Left renal pelvis (tissue), 4 donors: ENCODE measurements at places on chromosomes 13 and 19. TPM values are rescaled to one million over a fixed set of nuclear protein-coding genes. Genes with fewer than 3 reads are reported as not detected.

- no peak for DNase-seq
Observed at GRCh38 chr19:7926727-7927604, 1.0 kb upstream of the CTXN1 start.

GRCh38 chr13:76338003-76338402, 548.2 kb downstream of the KCTD12 start:
- no peak for DNase-seq

GRCh38 chr19:39347332-39348164, 5.3 kb downstream of the SAMD4B start:
- no peak for DNase-seq

DNA sequence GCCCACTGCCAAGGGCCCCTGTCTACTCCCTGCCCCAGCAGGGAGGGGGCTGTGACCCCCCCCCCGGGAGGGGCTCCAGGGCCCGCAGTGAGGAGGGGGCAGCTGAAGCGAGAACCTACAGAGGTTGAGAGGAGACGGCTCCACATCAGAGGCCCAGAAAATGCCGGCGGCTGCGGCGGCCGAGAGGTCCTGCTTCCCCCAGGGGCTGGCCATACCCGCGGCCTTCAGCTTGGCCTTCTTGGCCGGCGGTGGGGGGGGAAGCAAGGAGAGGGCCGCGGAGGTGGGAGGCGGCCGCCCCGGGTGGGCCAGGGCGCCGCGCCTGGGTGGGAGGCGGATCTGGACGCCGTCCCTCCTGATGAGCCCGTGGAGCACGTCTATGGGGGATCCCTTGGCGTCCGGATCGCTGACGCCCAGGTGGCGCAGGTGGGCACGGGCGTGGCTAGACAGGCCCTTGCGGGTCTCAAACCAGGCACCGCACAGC, 9.2 kb upstream of the AKAP8L start:
- DNase-seq = no peak

The OR4F17 gene
- polyA plus RNA-seq = not detected

- no peak for DNase-seq
Observed at GRCh38 chr13:111854403-111854802, 212.5 kb upstream of the SOX1 start.

- DNase-seq = no peak
Observed at GRCh38 chr19:48807590-48808308, 3.1 kb downstream of the BCAT2 start.

- no peak for DNase-seq
Observed at GRCh38 chr19:49271080-49271753, 53.8 kb downstream of the SLC6A16 start.

DNA sequence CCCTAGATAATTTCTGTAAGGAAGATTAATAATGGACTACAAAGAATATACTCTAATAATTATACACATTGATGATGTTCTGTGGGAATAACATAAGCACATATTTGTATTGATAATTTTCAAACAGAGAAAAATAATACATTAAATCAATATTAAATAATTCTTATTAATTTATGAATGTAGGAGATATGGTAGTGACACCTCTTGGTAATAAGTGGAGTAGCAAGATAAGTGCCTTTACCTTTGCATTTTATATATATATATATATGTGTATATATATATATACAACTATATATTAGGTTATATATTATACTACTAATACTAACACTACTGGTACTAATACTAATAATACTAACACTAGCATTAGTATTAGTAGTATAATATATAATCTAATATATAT, 905.8 kb downstream of the SLITRK1 start:
- no peak for DNase-seq

The CRLF1 gene
- 3.0 TPM for polyA plus RNA-seq

The GSX1 gene
- not detected for polyA plus RNA-seq
